Kidney (tissue), 22 donors: ENCODE measurements at places on chromosomes 1 and 21. TPM values are rescaled to one million over a fixed set of nuclear protein-coding genes. Genes with fewer than 3 reads are reported as not detected.

GRCh38 chr1:245051349-245052221 is 103.2 kb upstream of the KIF26B start:
- no peak for DNase-seq

DNA sequence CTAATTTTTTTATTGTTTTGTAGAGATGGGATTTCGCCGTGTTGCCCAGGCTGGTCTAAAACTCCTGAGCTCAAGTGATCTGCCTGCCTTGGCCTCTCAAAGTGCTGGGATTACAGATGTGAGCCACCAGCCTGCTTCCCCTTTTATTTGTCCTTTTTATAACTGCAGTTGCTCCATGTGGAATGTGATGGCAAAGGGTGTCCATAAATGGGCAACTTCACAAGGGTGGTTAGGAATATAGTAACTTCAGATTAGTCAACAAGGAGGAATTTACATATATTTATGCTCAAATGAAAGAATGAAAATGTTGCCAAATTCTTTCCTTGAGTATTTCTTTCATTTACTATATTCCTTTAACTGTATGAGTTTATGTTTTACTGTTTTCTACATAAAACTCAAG is 182.9 kb downstream of the BACH1 start:
- DNase-seq, result no peak

GRCh38 chr1:52679048-52679447 is 19.1 kb downstream of the COA7 start:
- no peak for DNase-seq

GRCh38 chr1:240797050-240797449 is 185.1 kb upstream of the GREM2 start:
- DNase-seq, result no peak

DNA sequence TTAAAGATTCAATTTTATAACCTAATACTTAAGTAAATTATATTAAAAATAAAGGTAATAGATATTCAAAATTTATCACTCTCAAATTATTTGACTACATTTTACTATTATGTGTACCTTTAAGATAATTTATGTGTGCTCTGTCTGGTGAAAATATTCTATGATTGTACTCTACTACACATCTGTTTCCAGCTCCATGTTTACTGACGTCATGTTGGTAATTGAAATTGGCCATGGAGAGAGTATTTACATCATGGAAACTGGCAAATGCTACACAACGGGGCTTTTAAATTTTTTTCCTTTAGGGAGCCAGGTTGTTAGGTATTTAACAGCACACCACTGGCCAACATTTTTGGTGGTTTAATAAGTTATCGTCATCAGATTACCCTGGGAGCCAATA is 204.5 kb upstream of the KIAA0040 start:
- DNase-seq, result no peak

DNA sequence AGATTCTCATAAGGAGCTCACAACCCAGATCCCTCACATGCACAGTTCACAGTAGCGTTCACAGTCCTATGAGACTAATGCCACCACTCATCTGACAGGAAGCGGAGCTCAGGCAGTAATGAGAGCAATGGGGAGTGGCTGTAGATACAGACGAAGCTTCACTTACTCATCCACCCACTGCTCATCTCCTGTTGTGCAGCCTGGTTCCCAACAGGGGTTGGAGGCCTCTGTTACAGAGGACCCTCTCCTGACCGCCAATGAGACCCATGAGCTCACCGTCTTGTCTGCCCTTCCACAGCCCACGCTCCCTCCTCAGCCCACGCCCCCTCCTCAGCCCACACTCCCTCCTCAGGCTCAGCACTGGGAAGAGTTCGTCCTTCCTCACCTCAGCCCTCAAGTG is 39.6 kb downstream of the RSPH1 start:
- DNase-seq, result no peak

DNA sequence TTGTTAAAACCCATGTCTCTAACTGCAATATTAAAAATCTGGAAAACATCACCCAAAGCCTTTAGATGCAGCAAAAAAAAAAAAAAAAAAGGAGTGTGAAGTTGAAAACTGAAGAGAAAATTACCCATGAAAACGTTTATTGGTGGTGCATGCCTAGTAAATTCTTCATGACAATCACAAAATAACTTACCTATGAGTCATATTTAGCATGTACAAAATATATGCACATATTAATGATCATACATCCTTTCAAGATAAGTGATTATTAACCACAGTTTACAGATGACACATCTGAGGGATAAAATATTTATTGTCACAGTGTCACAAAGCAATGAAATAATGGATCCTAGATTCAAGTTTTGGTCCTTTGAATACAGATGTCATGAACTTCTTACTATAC is 505.2 kb upstream of the NR5A2 start:
- DNase-seq, result no peak

- DNase-seq, result no peak
These were observed 340.2 kb downstream of the PTPRU start for GRCh38 chr1:29576510-29576909.

DNA sequence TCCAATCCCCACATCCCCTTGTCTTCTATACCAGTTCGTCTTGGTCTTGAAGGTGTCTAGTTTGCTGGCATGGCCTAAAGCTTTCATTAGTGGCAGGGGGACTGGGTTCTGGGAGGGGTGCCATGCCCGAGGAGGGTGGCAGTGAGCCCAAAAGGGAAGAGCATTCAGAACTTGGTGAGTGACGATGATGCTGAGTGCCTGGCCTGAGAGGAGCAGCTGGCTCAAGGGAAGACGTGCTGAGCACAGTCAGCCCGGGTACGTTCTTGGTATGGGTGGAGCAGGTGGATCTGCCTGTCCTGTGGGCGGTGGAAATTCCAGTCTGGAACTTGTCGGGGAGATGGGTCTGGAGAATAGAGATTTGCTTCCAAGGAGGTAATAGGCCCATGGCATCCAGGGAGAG is 4.6 kb downstream of the FDPS start:
- DNase-seq, result no peak

DNA sequence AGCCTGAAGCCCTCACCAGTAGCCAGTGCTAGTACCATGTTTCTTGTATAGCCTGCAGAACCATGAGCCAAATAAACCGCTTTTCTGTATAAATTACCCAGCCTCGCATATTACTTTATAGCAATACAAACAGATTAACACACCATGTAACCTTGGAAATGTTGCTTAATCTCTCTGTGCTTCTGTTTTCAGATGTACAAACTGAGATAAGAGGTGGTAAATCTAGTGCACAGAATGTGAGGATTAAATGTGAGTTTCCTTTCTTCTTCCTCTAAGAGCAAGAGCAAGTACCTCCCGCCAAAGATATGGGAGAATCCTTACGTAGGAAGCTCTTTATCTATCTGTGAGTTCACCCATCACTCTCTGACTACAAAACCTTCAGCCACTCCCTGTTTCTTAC is 128.4 kb downstream of the HIVEP3 start:
- DNase-seq, result no peak

DNA sequence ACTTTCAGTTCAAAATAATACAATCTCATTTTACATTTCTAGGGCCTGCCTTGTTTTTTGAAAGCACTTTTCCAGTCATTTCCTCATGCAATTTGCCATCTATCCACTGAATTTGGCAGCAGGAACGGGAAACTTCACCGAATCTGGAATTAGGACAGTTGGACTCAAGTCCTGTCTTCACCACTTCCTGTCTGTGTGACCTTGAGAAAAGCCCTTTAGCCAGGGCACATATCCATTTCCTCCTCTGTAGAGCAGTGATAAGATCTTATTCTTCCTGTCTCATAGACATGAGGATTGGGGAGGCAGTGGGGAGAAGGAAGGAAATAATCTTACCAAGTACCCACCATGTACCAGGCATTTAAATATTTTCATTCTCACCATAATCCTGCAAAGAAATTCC is 12.0 kb downstream of the VAV3 start:
- no peak for DNase-seq

DNA sequence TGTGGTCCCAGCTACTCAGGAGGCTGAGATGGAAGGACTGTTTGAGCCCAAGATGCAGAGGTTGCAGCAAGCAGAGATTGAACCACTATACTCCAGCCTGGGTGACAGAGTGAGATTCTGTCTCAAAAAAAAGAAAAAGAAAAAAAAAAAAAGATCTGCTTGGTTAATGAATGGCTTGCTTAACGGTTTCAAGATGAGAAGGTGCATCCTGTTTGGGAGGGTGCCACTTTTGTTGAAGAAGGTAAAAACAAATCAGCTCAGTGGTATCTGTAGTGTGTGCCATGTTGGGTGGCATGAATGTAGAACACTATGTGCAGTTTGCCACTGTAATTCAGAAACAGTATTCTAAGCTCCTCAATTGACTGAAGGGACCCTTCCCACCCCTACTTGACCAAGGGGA is 94.9 kb upstream of the ETV3 start:
- DNase-seq, result no peak

- DNase-seq, result no peak
These were observed 5.4 kb downstream of the YBEY start for GRCh38 chr21:46291561-46291960.

Gene IVL
- polyA plus RNA-seq, result not detected

Gene KRTAP10-1
- not detected for polyA plus RNA-seq

Gene TOR3A
- polyA plus RNA-seq, result 23.1 TPM

Gene RPS27
- 4,953 TPM for polyA plus RNA-seq

Gene TMEM61
- 42.7 TPM for polyA plus RNA-seq

Gene LEMD1
- not detected for polyA plus RNA-seq
